ENCODE measurements at places on chromosomes 1 and 21.

GRCh38 chr1:42165511-42166210 lies 1.1 kb upstream of the GUCA2A start:
- DNase-seq, result no peak

DNA sequence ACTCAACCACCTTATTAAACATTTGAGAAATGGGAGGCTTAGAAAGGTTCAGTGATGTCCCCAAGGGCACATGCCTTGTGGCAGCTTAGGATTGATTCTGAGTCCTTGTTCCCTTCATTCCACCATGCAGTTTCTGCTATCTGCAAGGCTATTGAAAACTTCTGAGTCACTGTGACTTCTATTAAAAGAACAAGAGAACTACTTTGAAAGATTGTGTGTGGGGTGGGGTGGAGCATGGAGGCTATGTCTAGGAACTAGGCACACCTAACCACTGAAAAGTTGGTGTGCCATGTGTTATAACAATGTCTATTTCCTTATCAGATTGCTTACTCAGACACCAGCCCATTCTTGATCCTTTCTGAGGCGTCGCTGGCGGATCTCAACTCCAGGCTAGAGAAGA lies 10.8 kb downstream of the MTARC1 start:
- DNase-seq, result no peak

DNA sequence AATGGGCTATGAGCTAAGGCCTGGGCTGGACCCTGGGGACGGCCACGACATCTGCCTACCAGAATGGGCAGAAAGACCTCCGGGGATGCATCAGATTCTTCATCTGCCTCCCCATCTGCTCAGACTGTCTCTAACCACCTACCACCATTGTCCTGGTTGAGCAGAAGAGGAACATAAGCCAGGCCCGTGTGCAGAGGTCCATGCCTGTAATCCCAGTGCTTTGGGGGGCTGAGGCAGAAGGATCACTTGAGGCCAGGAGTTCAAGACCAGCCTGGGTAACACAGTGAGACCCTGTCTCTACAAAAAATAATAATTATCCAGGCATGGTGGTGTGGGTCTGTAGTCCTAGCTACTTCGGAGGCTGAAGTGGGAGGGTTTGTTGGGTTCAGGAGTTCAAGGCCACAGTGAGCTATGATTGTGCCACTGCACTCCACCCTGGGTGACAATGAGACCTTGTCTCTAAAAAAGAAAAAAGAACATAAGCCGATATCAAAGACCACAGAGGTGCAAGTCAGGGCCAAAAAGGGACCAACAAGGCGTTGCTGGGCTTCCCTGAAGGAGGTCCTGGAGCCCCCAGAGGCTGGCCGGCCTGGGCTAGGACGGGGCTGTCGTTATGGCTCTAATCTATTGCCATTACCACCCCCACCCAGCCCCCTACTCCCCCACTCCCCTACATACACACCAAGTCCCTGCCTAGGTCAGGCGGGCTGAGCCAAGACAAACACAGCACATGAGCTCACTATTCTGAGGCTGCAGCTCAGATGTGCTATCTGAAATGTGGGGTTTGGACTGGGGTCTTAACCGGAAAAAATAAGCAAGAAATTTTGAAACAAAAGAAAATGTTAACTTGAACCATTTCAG lies 239.2 kb upstream of the RAB4A start:
- DNase-seq, result no peak

DNA sequence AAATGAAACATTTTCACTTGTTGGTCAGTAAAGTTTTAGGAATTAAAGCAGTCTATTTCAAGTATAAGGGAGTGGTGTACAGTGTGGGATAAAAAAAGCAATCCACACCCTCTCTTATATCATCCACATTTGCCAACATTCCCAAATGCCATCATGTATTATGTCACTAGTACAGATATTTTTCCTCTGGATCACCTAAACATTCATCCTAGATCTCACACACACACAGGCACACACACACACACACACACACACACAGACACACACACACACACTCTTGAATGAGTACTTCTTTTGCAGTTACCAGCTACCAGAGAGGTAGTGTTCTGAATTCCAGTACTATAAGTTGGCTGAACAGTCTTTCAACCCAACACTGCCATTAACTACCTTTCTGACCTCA lies 1369.1 kb upstream of the ADGRL4 start:
- DNase-seq, result no peak

DNA sequence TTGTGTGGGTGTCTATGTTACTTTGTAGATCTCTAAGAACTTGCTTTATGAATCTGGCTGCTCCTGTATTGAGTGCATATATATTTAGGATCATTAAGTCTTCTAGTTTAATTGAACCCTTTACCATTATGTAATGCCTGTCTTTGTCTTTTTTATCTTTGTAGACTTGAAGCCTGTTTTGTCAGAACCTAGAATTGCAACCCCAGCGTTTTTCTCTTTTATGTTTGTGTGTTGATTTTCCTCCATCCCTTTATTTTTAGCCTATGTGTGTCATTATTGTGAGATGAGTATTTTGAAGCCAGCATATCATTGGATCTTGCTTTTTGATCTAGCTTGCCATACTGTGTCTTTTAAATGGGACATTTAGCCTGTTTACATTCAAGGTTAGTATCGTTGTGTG lies 573.2 kb downstream of the BRINP3 start:
- DNase-seq, result no peak

- DNase-seq, result no peak
Observed at GRCh38 chr1:48109390-48110013, 112.3 kb upstream of the TRABD2B start.

- DNase-seq, result no peak
Observed at GRCh38 chr1:155514582-155515187, 47.9 kb downstream of the ASH1L start.

DNA sequence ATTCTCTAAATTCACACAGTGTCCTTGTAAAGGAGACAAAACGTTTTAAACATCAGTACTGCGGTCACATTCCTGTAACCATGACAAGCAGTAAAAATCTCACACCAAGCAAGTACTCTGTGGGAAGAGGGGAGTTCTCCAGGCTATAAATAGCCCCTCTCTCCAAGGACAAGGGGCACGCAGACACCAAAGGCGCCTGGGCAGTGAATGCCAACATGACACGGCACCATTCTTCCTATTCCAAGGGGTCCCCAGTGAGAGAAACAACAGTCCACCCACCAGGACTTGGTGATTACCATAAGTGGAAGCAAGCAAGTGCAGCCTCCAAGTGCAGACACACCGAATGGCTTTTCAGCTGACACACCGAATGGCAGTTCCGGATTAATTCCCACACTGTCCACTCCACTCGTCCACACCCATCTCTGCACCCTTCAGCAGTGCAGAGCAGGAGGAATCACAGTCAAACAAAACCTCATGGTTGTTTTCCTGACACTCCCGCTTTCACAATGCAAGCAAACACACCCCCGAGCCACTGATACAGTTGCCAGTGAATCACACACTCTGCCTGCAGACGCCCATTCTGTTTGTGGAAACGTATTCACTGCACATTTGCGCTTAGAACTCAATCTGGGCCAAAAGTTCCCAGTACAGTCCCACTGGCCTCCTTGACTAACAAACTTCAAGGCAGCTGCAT lies 1.8 kb downstream of the PTTG1IP start:
- no peak for DNase-seq

DNA sequence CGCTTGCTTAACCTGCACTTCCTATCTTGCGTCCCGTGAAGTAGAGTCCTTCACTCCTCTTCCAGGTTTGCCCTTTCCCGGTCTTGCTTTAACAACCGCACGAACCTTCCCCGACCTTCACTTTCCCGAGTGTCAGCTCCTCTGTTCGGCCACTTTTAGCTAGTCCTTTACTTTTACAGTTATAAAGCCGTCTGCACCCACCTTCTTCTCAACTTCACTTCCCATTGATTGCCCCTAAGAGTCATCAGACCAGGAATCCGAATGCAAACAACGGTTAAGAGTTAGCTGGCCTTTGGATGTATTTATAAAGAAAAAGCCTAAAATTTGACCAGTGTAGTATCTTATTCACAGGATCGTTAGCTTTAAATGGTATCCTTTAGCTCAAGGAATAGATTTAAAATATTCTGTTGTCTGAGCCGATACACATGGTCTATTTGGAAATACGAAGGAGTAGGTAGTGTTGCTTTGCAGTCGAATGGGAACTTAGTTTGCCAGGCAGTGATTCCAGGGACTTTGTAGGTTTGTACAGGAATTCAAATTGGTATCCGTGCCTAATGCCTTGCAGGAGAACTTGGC lies 1.4 kb downstream of the PPP2R5A start:
- DNase-seq, result no peak

GRCh38 chr1:215004121-215004827 lies 78.3 kb upstream of the KCNK2 start:
- no peak for DNase-seq

DNA sequence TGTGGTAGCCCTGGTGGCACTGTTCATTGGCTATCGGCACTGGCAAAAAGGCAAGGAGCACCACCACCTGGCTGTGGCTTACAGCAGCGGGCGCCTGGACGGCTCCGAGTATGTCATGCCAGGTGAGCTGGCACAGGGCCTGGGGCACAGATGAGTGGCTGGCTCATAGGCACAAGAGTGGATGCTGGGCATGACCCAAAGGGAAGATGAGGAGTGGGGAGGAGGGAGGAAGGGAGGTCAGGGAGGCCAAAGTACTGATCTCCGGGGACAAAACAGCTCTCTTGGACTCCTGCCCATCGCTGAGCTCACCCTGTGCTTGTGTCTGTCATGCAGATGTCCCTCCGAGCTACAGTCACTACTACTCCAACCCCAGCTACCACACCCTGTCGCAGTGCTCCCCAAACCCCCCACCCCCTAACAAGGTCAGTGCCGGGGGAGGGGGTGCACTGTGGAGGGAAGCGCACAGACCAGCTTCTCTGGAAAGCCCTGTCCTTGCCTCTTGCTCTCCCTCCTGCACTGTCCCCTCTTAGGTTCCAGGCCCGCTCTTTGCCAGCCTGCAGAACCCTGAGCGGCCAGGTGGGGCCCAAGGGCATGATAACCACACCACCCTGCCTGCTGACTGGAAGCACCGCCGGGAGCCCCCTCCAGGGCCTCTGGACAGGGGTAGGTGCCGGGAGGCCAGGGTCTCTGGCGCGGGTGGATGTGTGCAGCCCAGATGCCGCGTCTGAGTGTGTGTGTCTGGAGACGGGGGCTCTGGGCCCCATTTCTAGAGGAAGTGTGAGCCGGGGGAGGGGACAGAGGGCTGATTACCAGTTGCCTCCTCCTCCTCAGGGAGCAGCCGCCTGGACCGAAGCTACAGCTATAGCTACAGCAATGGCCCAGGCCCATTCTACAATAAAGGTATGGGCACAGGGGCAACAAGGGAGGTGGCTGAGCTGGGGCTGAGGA lies 7.3 kb upstream of the LRRC71 start:
- no peak for DNase-seq

DNA sequence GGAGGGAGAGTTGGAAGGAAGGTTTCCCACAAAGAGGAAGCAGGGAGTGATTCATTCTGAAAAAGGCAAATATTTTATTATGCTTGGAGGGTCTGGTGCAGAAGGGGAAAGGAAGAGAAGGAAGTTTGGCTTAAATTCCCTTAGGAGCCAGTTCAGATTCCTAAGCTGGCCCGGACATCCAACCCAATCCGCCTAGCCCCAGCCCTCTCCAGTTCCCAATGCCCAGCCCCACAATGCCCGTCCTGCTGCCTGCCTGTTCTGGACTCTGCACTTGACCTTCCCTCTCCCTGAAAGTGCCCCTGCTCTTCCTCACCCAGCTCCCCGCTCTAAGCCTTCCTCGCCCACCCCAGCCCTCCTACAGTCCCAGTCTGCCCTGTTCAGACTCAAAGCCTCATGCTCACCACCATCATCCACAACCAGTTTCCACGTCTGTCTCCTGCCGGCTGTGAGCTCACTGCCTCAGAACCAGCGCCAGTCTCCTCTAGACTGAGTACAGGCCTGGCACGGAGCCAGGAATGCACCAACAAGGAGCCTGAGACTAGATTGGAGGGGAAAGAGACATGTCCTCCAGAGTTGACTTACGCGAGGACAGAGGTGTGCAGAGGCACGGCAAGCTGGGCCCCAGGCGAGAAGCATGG lies 18.9 kb downstream of the CAPN2 start:
- DNase-seq, result no peak

GRCh38 chr1:185776522-185776921 lies 42.3 kb downstream of the HMCN1 start:
- DNase-seq, result no peak

GRCh38 chr1:1421147-1421906 lies at the start of gene ANKRD65:
Gene ANKRD65 (minus strand): TSS chr1:1421276. CDS start chr1:1421005, 271 bp downstream.
- DNase-seq, result no peak

DNA sequence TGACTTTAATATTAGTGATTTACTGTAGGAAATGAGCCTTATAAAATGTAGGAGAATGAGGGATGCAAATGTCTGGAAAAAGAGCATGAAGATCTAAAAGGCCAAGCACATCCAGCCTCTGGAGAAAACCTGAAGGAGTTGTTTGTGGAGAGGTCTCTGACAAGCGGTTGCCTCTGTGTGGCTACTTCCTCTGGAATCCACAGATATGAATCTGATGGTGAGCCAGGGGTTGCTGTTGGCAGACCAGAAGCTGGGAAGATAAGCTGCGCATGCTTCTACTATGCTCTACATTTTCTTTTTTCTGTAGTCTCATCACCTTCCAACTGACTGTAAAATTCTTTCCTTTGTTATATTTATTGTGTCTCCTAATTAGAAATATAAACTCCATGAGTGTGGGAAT lies 248.6 kb downstream of the OLFM3 start:
- DNase-seq, result no peak

- no peak for DNase-seq
Observed at GRCh38 chr1:20956272-20956671, 169.2 kb upstream of the HP1BP3 start.

DNA sequence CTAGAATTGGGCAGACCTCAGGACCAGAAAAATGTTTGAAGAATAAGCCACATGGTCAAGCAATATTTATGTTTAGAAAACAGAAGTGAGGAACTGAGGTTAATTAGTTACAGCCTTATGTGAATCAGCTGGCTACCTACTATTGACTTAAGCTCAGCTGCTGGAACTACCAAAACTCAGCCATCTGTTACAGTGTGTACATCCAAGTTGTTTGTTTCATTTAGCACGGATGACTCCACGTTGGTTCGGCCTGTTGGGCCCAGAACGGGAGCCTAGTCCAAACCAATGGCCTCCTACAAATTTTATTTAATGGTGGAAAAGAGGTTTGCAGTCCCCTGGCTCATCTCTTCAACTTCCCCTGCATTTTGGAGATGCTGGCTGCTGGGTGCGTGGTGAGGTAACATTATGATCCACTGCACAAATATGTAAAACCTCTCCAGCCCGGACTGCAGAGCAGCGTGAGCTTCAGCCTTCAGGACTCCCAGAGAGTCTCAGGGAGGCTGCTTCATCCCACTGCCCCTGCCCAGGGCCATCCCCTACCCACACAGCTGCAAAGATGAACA lies 143.4 kb downstream of the ZZZ3 start:
- DNase-seq, result no peak

- DNase-seq, result no peak
Observed at GRCh38 chr1:214473862-214474261, 77.5 kb downstream of the PTPN14 start.

GRCh38 chr1:9128520-9129265 lies at the start of gene GPR157:
Gene GPR157 (minus strand): TSS chr1:9129102. CDS start chr1:9129027, 75 bp downstream.
- DNase-seq, result peak; percentile 92

GRCh38 chr1:155011437-155012025 lies 8.9 kb downstream of the ZBTB7B start:
- DNase-seq, result no peak

Data from activated effector memory CD4-positive, alpha-beta T cell treated with anti-CD3 and anti-CD28 coated beads, Interleukin-2, amount 50 U/mL, for 16 hours (primary cell).